ENCODE measurements at places on chromosomes 2 and 18. TPM values are rescaled to one million over a fixed set of nuclear protein-coding genes. Genes with fewer than 3 reads are reported as not detected.
A peak's percentile ranks its signal among the peaks of the same experiment; 100 is the strongest.

- H3K27me3 ChIP-seq: no peaks in the 10 kb centered on the region
- no peak overlapping the region for H3K27ac ChIP-seq
- peak; percentile 62 for DNase-seq
These were observed 238.7 kb upstream of the COPS8 start for GRCh38 chr2:236847023-236847422.

Gene CNDP2
- total RNA-seq: 416 TPM

Gene CLEC4F
- not detected for total RNA-seq

DNA sequence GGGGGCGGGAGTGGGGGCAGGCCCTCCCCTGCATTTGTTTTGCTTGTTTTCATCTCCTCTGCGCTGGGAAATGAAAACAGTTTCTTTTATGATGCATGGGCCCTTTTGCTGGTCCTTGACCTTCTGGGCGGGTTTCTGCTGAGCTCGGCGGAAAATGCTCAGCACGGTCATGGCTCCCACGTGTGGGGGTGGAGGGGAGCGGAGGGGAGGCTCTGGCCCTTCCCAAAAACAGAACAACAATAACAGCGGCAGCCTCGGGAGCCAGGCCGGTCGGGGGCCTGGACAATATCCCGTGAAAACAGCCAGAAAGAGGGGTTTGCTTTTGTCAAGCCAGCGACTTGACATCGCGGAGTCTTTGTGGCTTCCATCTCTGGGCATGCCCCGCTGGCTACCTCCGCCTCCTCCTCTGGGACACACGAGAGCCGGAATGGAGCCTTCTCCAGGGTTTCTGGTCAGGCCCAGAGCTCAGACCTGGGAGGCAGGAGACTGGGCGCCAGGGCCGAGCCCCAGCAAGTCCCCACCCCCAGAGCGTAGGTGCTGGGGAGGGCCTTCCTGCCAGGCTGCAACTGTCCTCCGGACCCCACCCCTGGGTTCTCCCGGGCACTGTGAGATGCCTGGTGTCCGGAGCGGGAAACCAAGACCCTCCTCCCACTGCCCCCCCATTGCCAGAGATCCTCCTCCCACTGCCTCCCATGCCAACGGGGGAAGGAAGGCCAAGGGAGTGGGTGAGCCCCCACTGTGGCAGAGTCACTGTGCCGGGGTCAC is 35.9 kb upstream of the SNED1 start:
- no peaks in the 10 kb centered on the region for H3K4me1 ChIP-seq
- H3K4me3 ChIP-seq: no peak overlapping the region
- peak; percentile 44 for DNase-seq
- H3K27me3 ChIP-seq: no peaks in the 10 kb centered on the region

- peaks cover 97% of the 10 kb centered on the region for H3K27me3 ChIP-seq
These were observed 238.7 kb downstream of the TFCP2L1 start for GRCh38 chr2:121046335-121046734.

Data from endodermal cell (in vitro differentiated cells).